ENCODE measurements at places on chromosomes 4 and X.
A peak's percentile ranks its signal among the peaks of the same experiment; 100 is the strongest.

DNA sequence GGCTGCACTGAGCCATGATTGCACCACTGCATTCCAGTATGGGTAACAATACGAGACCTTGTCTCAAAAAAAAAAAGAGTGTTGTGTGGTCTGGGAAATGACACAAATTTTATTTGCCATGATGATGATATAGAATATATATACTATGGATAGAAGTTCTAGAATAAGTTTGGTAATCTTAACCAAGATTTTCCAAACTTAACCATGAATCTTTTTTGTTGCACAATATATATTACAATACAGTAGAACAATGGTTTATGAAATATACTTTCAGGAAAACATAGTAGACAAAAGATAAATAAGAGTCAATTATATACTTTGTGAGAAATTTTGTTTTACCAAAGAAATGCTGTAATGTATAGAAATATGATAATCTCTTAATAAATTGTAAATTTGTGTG, 34.8 kb downstream of the MFSD8 start:
- H3K4me1 ChIP-seq = no peaks in the 10 kb centered on the region
- no peaks in the 10 kb centered on the region for H3K27me3 ChIP-seq
- H3K36me3 ChIP-seq = peaks cover 22% of the 10 kb centered on the region
- DNase-seq = no peak

- DNase-seq = no peak
- H3K4me1 ChIP-seq = no peaks in the 10 kb centered on the region
- no peak overlapping the region for H3K4me3 ChIP-seq
- H3K27ac ChIP-seq = no peak overlapping the region
Measured at GRCh38 chr4:134408897-134409296, 207.3 kb upstream of the PABPC4L start.

DNA sequence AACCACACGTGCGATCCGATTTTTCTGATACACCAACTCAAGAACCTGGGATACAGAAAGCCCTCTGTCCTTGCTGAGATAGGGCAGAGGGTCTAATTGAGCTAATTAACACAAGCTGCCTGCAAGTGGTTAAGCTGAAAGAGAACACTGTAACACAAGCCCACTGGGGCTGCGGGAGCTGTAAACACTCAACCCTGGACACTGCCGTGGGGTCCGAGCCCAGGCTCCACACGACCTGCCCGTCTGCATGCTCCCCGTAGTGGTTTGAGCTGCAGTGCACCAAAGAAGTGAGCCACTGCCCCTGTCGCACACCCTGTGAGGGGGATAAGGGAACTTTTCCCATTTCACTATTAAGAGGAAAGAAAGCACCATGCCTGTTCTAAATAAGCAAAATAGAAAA, 54.6 kb downstream of the SPANXN3 start:
- no peaks in the 10 kb centered on the region for H3K36me3 ChIP-seq
- no peaks in the 10 kb centered on the region for H3K27me3 ChIP-seq
- H3K4me1 ChIP-seq = no peaks in the 10 kb centered on the region
- DNase-seq = no peak
- H3K4me3 ChIP-seq = no peak overlapping the region
- no peak overlapping the region for H3K27ac ChIP-seq

GRCh38 chr4:129145222-129145730, 49.3 kb downstream of the C4orf33 start:
- H3K27me3 ChIP-seq = no peaks in the 10 kb centered on the region
- H3K27ac ChIP-seq = no peak overlapping the region
- no peak for DNase-seq
- no peaks in the 10 kb centered on the region for H3K4me1 ChIP-seq
- no peaks in the 10 kb centered on the region for H3K36me3 ChIP-seq

- H3K27me3 ChIP-seq = no peaks in the 10 kb centered on the region
- DNase-seq = no peak
- peaks cover 5% of the 10 kb centered on the region for H3K4me1 ChIP-seq
- H3K4me3 ChIP-seq = no peak overlapping the region
- no peak overlapping the region for H3K27ac ChIP-seq
Measured at GRCh38 chr4:26753617-26754016, 107.0 kb upstream of the STIM2 start.

- peaks cover 4% of the 10 kb centered on the region for H3K27me3 ChIP-seq
- H3K4me1 ChIP-seq = no peaks in the 10 kb centered on the region
- no peak for DNase-seq
Measured at GRCh38 chrX:110394651-110395050, 36.0 kb downstream of the RTL9 start.

DNA sequence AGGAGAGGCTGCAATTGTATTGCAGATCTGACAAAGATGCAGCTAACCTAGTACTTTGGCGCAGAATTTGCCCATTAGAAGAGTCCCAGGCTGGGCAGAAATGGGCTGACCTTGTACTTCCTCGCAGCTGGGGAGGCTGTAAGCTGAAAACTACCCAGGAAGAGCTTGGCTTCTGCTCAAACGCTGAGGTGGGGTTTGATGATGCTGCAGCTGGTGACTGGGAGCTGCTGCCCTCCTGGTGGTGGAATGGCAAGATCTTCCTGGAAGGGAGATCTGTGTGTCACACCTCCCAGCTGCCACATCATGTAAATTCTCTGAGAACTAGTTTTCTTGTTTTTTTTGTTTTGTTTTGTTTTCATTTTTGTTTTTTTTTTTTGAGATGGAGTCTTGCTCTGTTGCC, 17.4 kb downstream of the CCNG2 start:
- no peak for DNase-seq
- H3K27ac ChIP-seq = no peak overlapping the region
- H3K4me1 ChIP-seq = no peaks in the 10 kb centered on the region
- peaks cover 4% of the 10 kb centered on the region for H3K36me3 ChIP-seq
- no peak overlapping the region for H3K4me3 ChIP-seq

GRCh38 chr4:14023896-14024295, 396.4 kb upstream of the BOD1L1 start:
- no peak for DNase-seq
- H3K27me3 ChIP-seq = no peaks in the 10 kb centered on the region
- H3K4me3 ChIP-seq = no peak overlapping the region

DNA sequence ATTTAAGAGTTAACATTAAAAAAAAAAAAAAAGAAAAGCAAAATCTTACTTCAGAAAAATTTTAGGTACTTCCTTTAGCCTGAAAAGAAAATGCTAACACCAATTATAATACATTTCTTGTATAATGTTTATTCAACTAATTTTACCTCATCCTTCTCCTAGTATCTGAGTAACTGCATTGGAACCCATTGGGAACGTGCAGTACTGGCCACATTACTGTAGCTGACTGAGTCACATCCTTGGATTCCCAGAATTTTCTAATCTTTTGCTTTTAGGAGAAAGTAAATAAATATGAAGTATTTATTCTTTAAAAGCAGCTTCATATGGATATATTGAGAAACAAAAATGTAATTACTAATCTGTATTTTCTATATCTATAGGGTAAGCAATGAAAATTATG, 82.6 kb upstream of the SLITRK2 start:
- no peak overlapping the region for H3K27ac ChIP-seq
- no peaks in the 10 kb centered on the region for H3K4me1 ChIP-seq
- no peaks in the 10 kb centered on the region for H3K36me3 ChIP-seq
- H3K4me3 ChIP-seq = no peak overlapping the region
- DNase-seq = no peak

GRCh38 chrX:122238801-122239200, 945.3 kb upstream of the GRIA3 start:
- no peaks in the 10 kb centered on the region for H3K36me3 ChIP-seq
- no peak overlapping the region for H3K27ac ChIP-seq
- no peak for DNase-seq
- no peak overlapping the region for H3K4me3 ChIP-seq
- no peaks in the 10 kb centered on the region for H3K27me3 ChIP-seq
- H3K4me1 ChIP-seq = no peaks in the 10 kb centered on the region

DNA sequence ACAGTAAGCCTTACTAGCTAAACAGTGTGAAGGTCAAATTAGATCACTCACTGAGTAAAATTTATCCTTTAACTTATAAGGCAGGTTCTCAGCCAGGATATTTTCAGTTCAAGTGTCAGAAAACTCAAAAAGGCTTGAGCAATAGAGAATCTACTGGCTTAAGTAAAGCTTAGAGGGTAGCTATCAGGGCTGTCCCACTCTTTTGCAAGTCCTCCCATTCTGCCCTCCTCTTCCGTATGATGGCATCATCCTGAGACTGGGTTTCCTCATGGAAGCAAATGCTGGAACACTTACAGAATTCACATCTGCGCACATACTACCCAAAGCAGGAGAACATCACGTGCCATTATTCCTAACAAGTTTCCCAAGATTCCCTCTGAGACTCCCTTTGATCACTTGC, 55.0 kb downstream of the FBXL5 start:
- no peaks in the 10 kb centered on the region for H3K27me3 ChIP-seq
- DNase-seq = no peak
- no peak overlapping the region for H3K27ac ChIP-seq
- peaks cover 37% of the 10 kb centered on the region for H3K36me3 ChIP-seq
- no peaks in the 10 kb centered on the region for H3K4me1 ChIP-seq

DNA sequence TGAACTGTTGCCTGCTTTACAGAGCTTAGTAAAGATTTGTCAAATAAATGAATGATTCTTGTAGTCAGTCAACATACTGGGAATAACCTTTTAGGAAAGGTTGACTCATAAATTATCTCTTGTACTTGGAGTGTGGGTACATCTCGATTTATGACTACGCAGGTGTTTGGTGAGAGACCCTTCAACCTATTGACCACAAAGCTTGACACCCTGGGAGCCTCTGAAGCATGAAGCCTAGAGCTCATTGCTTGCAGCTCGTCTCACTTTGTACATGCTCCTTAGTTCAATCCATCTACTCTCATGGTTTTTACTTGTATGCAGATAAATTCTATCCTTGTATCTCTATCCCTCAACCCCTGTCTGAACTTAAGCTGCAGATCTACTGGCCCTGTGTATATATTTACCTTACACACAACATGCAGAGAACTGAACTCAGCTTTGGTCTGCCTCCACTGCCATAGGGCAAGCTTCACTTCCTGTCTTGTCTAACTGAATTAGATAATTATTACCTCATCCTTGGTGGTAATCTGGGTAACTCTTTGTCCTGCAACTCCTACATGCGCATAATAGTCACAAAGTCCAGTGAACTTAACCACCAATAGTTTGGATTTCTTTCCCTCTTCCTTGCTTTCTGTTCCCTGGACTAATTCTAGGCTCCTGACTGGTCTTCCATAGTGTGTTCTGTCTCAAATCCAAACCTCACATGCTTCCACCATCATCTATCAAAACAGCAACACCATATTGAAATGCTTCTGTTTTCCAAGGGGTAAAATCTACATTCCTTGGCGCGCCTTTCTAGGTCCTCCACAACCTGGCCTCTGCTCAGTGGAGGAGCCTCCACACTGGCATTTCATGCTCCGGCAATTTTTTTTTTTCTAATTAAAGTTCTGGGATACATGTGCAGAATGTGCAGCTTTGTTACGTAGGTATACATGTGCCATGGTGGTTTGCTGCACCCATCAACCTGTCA, 32.2 kb upstream of the FAT1 start:
- no peaks in the 10 kb centered on the region for H3K36me3 ChIP-seq
- no peak for DNase-seq
- H3K4me3 ChIP-seq = no peak overlapping the region
- H3K27me3 ChIP-seq = no peaks in the 10 kb centered on the region

- no peak overlapping the region for H3K27ac ChIP-seq
- DNase-seq = no peak
- H3K36me3 ChIP-seq = no peaks in the 10 kb centered on the region
- no peak overlapping the region for H3K4me3 ChIP-seq
Measured at GRCh38 chr4:173466101-173466500, 63.9 kb downstream of the HAND2 start.

GRCh38 chrX:109357706-109358105, 124.2 kb downstream of the GUCY2F start:
- H3K4me1 ChIP-seq = no peaks in the 10 kb centered on the region
- H3K27me3 ChIP-seq = peaks cover 6% of the 10 kb centered on the region
- no peak for DNase-seq
- no peak overlapping the region for H3K27ac ChIP-seq
- no peak overlapping the region for H3K4me3 ChIP-seq

DNA sequence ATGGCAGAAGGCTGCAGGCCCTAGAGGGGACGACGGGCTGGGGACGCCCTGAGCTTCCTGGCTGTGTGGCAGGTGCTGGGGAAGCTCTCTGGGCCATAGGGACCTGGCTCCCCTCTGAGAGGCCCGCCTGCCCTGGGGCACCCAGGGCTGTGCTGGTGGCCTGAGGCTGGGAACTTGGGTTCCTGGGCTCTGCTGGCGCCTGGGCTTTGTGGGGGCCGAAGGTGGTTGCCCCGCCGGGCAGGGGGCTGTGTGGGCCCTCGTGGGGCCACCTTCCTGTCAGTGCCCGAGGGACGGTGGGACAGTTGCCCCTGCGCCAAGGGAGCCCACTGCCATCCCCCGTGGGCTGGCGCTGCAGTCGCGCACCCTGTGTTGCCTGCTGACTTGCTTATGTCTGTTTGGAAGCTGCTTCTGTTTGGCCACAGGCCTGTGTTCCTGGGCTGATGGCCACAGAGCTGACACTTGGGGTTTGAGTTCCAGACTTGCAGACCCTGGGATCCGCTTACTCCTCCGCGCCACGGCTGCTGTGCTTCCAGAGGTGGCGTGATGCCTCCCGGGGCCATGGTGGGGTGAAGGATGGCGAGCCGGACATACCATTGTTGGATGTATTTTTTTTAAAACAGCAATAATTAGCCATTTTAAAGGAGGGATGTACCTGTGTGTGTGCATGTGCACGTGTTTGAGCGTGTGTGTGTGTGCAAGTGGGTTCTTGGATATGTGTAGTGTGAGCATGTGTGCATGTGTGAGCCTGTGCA, 8.5 kb downstream of the NAT8L start:
- no peaks in the 10 kb centered on the region for H3K27me3 ChIP-seq
- no peaks in the 10 kb centered on the region for H3K36me3 ChIP-seq
- DNase-seq = no peak
- H3K4me1 ChIP-seq = no peaks in the 10 kb centered on the region
- no peak overlapping the region for H3K27ac ChIP-seq

DNA sequence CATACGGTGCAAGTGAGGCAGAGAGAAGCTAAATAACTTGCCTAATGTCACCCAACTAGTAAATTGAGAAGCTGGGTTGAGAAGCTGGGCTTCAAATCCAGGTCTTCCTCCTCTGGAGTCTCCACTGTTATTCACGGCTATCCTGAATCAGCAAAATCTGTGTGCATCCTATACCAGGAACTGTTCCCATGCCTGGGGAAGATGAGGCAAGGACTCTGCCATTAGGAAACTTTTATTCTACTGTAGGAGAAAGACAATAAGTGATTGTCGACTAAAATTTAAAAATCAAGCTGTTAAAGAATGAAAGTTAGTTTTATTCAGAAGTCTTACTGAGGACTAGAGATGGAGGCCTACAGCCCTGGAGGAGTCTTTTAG, 872 bp upstream of the TEC start:
- peak overlapping the region; percentile 87 for H3K27ac ChIP-seq
- H3K4me1 ChIP-seq = peaks cover 21% of the 10 kb centered on the region
- DNase-seq = no peak
- H3K27me3 ChIP-seq = no peaks in the 10 kb centered on the region
- peaks cover 4% of the 10 kb centered on the region for H3K36me3 ChIP-seq

Data from activated naive CD8-positive, alpha-beta T cell treated with anti-CD3 and anti-CD28 coated beads for 36 hours (primary cell).